ENCODE measurements at places on chromosomes 7 and 10.
A peak's percentile ranks its signal among the peaks of the same experiment; 100 is the strongest.

GRCh38 chr7:127135871-127136485 lies 116.8 kb downstream of the GRM8 start:
- H3K4me3 ChIP-seq = no peak overlapping the region
- H3K4me1 ChIP-seq = no peaks in the 10 kb centered on the region
- no peaks in the 10 kb centered on the region for H3K36me3 ChIP-seq
- H3K27me3 ChIP-seq = no peaks in the 10 kb centered on the region
- H3K27ac ChIP-seq = no peak overlapping the region
- no peak for DNase-seq

GRCh38 chr7:14336256-14336655 lies 346.8 kb upstream of the ETV1 start:
- no peaks in the 10 kb centered on the region for H3K27me3 ChIP-seq
- H3K4me3 ChIP-seq = no peak overlapping the region
- no peak overlapping the region for H3K27ac ChIP-seq
- H3K4me1 ChIP-seq = peaks cover 19% of the 10 kb centered on the region

GRCh38 chr7:22486597-22486996 lies 13.4 kb downstream of the STEAP1B start:
- no peak overlapping the region for H3K4me3 ChIP-seq
- no peak overlapping the region for H3K27ac ChIP-seq
- H3K36me3 ChIP-seq = no peaks in the 10 kb centered on the region

GRCh38 chr7:103762065-103762760 lies 227.2 kb downstream of the RELN start:
- no peaks in the 10 kb centered on the region for H3K27me3 ChIP-seq
- no peak overlapping the region for H3K4me3 ChIP-seq
- DNase-seq = no peak
- no peak overlapping the region for H3K27ac ChIP-seq
- H3K36me3 ChIP-seq = no peaks in the 10 kb centered on the region
- no peaks in the 10 kb centered on the region for H3K4me1 ChIP-seq

DNA sequence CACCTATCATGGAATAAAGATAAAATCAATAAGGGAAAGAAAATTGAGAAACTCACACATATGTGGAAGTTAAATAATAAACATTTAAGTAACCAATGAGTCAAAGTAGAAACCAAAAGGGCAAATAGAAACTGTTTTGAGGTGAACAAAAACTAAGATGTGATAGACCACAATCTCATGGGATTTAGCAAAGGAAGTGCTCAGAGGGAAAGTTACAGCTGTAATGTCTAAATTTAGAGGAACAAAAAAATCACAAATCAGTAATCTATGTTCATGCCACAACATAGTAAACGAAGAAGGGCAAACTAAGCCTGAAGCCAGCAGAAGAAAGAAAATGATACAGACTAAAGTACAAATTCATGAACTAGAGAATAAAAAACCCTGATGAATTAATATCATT lies 16.3 kb downstream of the CYP3A4 start:
- no peak overlapping the region for H3K27ac ChIP-seq
- H3K36me3 ChIP-seq = no peaks in the 10 kb centered on the region
- no peaks in the 10 kb centered on the region for H3K27me3 ChIP-seq
- no peak for DNase-seq

DNA sequence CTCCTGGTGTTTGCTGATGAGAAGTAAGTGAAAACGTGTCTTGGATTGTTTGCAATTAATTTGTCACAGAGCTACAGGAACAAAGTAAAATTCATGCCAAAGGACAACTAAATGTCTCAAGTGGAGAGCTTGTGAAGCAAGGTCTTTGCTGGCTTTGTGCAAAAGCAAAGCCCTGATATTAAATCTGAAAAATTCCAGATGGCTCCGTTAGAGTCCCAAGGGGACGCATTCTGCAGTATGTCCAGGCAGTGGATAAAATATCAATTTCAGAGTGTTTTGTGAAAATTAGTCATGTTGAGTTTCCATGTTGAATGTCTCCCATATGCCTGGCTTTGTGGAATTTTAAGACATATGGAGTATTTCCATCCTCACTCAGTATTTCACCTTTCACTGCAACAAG lies 102.5 kb upstream of the PTN start:
- H3K27ac ChIP-seq = no peak overlapping the region
- no peaks in the 10 kb centered on the region for H3K36me3 ChIP-seq
- no peaks in the 10 kb centered on the region for H3K27me3 ChIP-seq
- H3K4me3 ChIP-seq = no peak overlapping the region

DNA sequence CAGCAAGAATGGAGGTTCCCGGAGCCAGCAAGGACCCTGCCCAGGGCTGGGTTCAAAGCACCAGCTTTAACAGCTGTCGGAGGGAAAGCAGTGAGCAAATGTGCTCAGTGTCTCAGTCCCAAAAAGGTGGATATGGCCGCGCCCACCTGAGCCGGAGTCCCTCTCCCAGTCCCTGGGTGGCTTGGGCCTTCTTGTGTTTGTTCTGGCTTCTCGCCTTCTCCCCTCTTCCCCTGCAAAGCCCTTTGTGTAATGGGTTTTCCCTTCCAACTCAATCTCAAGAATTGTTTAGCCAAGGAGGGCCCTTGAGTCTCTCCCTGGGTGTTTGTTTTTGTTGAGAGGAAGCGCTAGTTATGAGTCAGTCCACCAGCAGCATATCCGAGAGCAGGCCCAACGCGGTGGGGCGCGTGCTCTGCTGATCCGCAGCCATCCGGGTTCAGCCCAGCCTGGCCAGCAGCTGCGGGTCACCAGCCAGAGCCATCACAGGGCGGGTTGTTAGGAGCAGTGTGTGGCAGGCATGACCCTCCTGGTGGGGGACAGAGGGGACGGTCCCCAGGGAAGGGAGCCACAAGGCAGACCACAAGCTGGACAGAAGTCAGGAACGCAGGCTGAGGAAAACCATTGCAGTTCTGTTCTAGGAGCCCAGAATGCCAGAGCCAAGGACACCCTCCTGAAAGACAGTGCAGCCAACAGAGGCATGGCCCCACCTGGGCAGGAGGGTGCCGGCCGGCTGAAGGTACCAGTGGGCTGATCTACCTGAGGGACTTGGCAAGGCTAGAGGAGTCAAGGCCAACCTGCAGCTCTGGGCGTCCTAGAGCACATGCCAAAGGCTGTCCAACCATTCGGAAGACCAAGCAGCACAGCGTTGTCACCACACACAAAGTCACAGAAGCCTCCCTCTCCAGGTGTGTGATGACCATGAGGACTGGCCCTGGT lies 21.3 kb downstream of the CALML3 start:
- DNase-seq = peak; percentile 34
- no peaks in the 10 kb centered on the region for H3K36me3 ChIP-seq
- H3K27me3 ChIP-seq = no peaks in the 10 kb centered on the region
- peaks cover 22% of the 10 kb centered on the region for H3K4me1 ChIP-seq
